Stimulated activated CD4-positive, alpha-beta T cell treated with anti-CD3 and anti-CD28 coated beads, Interleukin-12 subunit alpha, Interleukin-12 subunit beta, amount 100 ng/mL, for 4 hours (primary cell): ENCODE measurements at places on chromosomes 11 and 22.

- DNase-seq = no peak
Observed at GRCh38 chr11:82718307-82718706, 15.4 kb downstream of the FAM181B start.

DNA sequence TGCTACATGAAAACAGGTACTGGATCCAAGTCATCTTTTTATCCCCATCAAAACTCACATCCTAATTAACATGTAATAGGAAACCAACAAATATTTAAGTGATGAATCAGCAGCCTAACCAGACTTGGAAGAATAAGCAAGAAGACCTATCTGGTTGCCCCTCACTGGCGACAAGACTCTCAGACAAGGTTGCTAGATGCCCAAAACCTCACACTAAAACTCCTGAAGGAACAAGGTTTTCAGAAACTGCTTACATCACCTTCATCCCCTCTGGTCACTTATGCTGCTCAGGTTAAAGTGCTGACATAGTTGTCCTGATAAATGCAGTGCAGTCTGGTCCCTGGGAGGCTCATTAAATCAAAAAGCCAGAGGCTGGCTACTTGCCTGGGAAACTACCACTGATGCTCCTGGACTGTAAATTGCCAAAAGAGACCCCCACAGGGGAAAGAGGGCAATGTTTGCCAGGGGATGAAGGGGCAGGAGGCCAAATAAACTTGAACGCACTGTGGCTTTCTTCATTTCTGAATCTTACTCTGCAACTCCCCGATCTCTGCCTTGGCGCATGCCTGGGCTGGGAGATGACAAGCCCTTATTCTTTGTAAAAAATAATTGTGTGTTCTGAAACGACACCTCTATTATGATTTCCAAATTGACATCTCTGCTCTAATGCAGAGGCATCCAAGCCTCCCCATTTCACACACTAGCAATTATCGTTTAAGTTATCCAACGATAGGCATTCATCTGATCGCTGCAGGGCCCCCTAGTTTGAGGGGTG is 72.7 kb downstream of the AMBRA1 start:
- DNase-seq = no peak

DNA sequence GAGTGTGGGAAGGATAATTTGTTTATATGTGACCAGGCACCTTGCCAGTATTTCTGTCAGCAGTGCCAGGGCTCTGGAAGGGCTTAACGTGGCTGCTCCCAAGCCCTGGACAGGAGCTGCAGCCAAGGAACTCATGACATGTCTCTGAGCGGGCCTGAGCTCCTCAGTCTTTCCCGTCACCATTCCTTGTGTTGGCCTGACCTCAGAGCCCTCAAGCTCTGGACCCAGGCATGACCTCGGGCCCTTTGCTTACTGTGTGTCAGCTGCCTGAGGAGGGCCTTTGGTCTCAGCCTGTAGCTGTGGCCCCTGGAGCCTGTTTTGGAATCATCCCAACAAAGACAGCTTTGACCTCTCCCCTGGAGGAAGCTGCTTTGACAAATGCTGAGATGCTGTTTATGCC is 264.1 kb upstream of the PLET1 start:
- no peak for DNase-seq

- no peak for DNase-seq
Observed at GRCh38 chr11:130214861-130215530, 55.4 kb downstream of the ST14 start.

DNA sequence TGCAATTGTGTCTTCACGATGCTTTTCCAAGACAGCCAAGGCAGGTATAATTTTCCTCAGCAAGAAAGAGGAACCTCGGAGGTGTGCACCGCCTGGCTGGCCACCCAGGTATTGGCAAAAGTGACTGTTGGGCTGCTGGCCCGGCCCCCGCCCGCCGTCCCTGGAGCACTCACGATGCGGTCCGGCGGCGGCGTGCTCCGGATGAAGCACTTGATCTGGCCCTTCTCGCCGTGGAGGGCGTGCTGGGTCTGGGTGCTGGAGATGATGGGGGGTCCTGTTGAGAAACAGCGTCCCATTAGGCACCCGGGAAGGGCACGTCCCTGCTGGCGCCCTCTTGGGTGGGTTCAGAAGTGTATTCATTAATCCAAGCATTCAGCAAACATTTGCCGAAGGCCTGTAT is 84.8 kb downstream of the ST3GAL4 start:
- no peak for DNase-seq

- no peak for DNase-seq
Observed at GRCh38 chr22:48866906-48867681, 960.6 kb downstream of the BRD1 start.

- no peak for DNase-seq
Observed at GRCh38 chr11:113308601-113309000, 5.8 kb upstream of the TTC12 start.

DNA sequence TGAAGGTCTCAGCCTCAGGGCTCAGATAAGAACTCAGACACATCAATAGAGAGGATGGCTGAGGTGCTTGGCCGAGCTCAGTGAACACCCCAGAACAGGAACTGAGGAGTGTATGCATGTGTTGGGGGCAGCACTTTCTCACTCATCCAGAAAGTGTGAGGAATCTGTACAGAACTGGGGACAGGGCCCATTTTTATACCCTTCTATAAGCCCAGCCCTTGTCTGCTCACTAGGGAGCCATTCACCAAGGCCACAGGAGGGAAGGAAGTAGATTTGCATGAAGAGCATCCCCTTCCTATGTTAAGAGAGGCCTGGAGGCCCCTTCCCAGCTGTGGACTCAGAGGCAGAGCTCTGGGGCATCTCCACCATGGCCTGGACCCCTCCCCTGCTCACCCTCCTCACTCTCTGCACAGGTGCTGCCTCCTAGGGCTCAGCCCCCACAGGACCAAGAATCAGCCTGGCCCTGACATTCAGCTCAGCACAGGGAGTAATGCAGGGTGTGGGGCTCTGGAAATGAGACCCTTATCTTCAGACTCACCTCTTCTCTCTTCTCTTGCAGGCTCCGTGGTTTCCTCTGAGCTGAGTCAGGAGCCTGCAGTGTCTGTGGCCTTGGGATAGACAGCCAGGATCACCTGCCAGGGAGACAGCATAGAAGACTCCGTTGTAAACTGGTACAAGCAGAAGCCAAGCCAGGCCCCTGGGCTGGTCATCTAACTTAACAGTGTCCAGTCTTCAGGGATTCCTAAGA is 39.9 kb upstream of the GGTLC2 start:
- no peak for DNase-seq

DNA sequence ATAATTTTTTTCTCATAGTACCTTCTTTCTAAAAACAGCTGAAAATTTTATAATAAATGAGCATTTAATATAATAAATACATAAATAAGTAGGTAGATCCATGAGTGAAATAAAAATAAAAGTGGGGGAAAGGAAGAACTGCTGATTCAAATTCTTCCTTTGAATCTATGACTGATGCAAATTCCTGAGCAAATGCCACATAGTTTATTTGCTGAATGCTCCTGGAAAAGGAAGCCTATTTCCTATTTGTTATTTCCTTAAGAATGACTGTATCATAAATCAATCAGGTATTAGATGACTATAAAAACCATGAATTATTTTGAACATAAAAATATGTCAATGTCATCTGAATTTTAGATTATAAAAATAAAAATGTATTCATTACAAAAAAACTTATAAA is 16.6 kb downstream of the BTBD10 start:
- no peak for DNase-seq

DNA sequence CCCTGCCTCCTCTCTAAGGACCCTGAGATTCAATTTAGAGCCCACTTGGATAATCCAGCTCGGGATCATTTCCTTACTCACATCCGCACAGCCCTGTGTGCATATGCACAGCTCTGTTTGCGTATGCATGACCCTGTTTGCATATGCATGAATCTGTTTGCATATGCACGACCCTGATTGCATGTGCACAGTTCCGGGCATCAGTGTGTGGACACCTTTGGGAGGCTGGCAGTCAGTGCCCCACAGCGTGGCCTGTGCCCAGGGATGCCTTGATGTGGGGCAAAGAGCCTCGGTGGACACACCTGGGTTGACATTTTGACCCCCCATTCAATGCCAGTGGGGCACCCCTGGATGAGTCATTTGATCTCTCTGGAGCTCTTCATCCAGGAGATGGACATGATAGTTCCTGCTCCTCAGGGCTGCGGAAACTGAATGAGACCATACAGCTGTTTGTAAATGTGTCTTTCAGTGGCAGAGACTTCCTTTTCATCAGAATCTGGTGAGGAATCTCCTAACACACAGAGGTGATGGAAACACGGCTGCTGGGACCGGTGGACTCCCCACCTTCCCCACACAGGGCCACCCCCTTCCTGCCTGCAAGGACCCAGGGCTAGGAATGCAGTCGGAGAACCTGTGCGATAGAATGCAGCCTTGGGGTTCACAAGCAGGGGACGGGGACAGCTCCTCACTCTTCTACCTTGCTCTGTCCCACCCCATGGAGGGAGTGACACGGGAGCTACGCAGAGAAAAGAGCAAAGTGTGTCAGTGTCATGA is 41.2 kb downstream of the MYEOV start:
- DNase-seq = no peak

DNA sequence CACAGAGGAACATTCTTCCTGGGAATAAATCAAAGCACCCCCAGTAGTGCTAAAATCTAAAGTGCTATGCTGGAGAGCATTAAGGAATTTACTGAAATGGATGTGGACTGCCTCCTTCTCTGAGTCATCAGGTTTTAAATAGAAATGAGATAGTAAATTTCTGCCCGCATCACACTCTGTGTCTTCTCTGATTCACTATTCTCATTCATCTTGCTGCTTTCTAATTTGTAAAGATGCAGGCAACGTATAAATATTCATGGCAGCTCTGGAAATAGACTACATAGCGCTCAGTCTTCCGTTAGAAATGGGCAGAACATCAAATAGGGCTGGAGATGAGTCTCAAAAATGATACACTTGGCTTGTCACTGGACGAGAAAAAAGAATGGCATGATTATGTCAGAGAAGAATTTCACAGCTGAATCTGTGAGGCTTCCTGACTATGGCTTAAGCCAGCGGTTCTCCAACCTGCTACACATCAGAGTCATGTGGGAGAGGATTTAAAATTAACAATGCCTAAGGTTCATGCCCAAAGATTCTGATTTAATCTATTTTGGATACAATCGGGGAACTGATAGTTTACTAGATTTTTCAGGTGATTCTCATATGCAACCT is 178.2 kb downstream of the LRRC4C start:
- DNase-seq = no peak

DNA sequence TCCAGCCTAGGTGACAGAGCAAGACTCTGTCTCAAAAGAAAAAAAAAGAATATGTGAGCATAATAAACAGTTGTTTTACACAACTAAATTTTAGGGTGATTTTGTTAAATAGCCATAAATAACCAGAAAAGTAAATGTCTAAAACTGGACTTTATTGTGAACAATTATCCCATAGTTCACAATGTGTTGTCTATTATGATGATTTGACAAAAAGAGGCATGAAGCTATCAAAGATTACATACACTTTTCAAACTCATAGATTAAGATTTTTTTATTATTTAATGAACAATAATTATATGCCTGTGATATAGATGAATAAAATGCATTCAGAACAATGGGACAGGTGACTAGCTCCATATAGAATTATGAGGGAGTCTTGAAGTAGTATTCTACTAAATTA is 27.0 kb upstream of the MTMR2 start:
- no peak for DNase-seq

DNA sequence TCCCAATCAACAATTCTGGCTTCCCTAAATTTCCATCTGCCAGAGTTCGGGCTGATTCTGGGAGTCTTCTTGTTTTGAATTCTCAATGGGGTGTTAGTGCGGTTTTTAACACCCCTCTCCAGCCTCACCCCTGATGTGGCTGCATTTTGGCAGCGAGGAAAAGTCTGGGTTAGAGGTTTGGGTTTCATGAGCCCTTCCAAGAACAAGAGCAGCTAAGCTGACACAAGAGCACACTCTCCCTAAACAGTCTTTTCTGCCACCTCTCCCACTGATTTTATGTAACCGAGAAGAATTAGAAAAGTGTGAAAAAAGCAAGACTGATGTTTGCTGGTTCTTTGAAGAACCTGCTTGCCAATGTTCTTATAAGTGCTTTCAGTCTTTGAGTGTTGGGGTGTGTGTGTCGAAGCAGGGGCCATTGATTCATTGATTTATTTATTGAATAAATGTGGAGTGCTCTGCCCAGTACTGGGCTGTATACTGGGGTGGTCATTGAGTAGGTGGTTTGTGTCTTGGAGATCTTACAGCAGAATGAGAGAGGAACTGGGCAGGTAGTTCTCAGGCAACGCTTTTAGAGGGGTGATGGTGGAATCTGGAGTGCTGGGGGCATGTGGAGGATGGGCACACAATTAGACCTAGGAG is 101.5 kb downstream of the TRAF6 start:
- DNase-seq = no peak

DNA sequence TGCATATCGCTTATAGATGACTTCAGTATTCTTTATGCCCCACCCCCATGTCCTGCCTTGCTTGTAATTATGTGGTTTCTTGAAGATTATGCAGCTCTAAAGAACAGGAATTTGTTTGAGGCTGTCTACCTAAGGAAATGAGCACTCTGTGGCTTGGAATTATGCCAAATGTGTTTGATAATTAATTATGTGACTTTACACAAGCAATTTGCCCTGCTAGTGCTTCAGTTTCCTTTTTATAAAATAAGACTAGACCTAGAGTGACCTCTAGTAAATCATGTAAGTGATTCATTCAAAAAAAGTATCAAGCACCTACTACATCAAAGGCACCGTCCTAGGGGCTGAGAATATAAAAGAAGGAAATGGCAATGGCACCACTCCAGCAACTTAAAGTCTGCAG is 491.5 kb upstream of the KIRREL3 start:
- no peak for DNase-seq

GRCh38 chr11:15714641-15715399 is 600.1 kb downstream of the INSC start:
- DNase-seq = no peak

- no peak for DNase-seq
Observed at GRCh38 chr11:96154802-96155520, 188.0 kb downstream of the MAML2 start.

- no peak for DNase-seq
Observed at GRCh38 chr22:24485608-24486007, 9.5 kb upstream of the UPB1 start.

- DNase-seq = peak; percentile 63
Observed at GRCh38 chr11:6362873-6363678, 27.2 kb upstream of the SMPD1 start.

- no peak for DNase-seq
Observed at GRCh38 chr11:69531071-69531716, 49.7 kb downstream of the LINC01488 start.

- DNase-seq = no peak
Observed at GRCh38 chr22:35663371-35663770, 15.1 kb downstream of the APOL6 start.
